Upper lobe of left lung (tissue), 6 donors: ENCODE measurements at places on chromosomes 6 and 20. TPM values are rescaled to one million over a fixed set of nuclear protein-coding genes. Genes with fewer than 3 reads are reported as not detected.

DNA sequence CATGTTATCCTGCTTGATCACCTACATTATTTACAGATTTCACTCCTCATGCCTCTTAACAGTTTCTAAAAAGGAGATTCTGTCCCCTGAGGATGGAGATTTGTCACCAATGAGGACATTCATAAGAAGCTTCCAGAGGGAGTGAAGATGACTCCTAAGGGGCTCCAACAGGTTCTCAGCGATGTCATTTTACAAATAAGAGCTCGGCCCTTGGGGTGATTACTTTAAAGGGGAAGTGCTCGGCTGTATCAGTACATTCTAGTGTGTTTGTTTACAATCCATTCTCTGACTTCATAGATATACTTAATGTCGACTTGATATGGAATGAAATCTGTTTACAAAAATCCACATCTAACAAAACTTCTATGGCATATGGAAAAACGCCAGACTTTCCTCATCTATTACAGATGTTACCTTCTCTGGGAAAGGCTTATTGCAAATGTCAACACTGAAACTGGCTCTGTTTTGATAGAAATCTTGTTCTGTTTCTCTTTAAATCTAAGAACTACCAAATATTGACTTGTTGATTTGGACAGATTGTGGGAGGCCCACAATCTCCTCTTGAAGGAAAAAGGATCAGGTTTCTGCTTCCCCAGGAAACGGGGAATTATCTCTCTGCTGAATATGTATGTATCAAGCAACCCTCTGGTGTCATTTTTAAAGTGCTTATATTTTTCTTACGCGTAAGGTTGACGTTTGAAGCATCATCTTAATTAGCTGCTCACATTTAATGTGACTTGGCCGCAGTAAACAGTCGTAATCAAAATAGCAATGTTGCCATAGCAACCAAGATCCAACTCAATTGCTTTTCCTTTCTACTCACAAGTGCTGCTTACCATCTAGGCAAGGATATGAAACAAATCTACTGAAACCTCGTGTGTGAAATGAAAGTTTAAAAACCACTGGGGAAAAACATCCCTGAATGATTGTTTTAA lies 95.7 kb downstream of the SHLD1 start:
- DNase-seq: no peak

GRCh38 chr6:85677234-85677956 lies 34.7 kb upstream of the SYNCRIP start:
- no peak for DNase-seq

The HIVEP2 gene
- 18.9 TPM for total RNA-seq

DNA sequence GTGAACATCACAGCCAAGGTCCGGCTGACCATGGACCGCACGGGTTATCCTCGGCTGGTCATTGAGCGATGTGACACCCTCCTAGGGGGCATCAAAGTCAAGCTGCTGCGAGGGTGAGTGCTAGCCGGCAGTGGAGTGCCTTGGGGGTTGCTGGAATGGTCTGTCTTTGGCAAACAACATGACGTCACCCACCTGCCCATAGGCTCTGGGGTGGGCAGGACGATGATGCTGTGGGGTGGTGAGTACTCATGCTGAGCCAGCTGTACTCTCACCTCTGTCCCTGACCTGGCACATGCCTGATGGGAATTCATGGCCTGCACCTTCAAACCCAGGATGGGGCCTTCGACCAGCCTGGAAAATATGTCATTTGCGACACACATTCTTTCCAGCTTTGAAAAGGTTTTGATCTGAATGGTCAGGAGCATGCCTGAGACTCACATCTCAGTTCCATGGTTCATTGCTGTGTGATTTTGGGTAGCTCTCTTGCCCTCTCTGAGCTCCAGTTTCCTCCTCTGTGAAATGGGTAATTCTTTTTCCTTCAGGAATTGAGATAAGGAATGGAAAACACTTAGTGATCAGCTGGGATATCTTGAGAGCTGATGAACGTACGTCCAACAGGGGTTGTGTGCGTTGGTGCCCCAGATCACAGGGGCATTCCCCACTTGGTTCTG lies 6.7 kb downstream of the BPIFB4 start:
- no peak for DNase-seq

The RSPO3 gene
- 0.22 TPM for total RNA-seq

- DNase-seq: peak; percentile 74
Measured at GRCh38 chr6:37134396-37135191, 35.4 kb upstream of the PIM1 start.

The CTSZ gene
- 389 TPM for total RNA-seq

- DNase-seq: no peak
Measured at GRCh38 chr20:50525681-50526080, 15.5 kb downstream of the PTPN1 start.

GRCh38 chr6:30722280-30723112 lies 2.3 kb downstream of the TUBB start:
- peak; percentile 82 for DNase-seq

GRCh38 chr6:17730078-17730704 lies 23.5 kb upstream of the NUP153 start:
- DNase-seq: no peak

GRCh38 chr20:38617011-38617829 lies 15.6 kb downstream of the ARHGAP40 start:
- no peak for DNase-seq

The FAXC gene
- 7.3 TPM for total RNA-seq

- no peak for DNase-seq
Measured at GRCh38 chr6:15387118-15387517, 141.2 kb downstream of the JARID2 start.

GRCh38 chr20:35515341-35515740 lies 14.1 kb downstream of the C20orf173 start:
- DNase-seq: no peak

GRCh38 chr6:110485491-110485890 lies 9.1 kb upstream of the SLC22A16 start:
- DNase-seq: no peak

The MOG gene
- not detected for total RNA-seq

DNA sequence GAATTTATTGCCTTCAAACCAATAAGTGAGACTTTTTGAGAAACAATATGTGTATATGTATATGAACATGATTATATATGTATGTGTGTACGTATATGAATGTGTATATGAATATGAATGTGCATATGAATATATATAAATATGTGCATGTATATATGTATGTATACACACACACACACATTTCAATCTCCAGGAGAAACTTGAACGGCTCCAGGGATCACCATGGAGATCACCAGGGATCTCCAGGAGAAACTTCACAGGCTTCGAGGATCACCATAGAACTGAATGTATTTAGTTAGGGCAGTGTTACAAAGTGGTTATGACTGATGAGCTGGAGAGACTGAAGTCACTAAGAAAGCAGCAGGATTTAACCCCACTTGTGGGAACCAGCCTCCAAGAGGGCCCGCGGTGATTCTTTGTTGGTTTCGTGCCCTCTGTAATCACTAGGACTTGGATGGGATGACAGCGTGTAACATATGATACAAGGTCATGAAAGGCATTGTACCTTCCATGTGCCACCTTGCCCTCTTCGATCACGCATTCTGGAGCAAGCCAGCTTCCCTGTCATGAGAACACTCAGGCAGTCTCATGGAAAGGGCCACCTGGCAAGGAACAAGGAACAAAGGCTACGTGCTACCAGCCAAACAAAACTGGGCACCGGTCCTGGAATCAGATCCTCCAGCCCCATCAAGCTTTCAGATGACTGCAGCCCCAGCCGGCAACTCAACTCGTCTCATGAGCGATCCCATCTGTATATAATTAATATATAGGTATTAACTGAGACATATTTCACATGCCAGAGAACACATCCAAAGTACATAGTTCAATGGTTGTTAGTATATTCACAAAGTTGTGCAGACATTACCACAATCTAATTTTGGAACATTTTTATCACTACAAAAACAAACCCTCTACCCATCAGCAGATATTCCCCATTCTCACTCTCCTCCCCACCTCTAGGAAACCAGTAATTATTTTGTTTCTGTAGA lies 8.6 kb downstream of the FAM50B start:
- DNase-seq: no peak

The DOK5 gene
- 1.0 TPM for total RNA-seq

The TMEM200A gene
- 2.9 TPM for total RNA-seq

- no peak for DNase-seq
Measured at GRCh38 chr6:14754751-14755513, 490.9 kb upstream of the JARID2 start.

The CDH26 gene
- total RNA-seq: 13.9 TPM

The MAK gene
- total RNA-seq: not detected

GRCh38 chr20:12358655-12359009 lies 440.9 kb downstream of the BTBD3 start:
- no peak for DNase-seq

- DNase-seq: no peak
Measured at GRCh38 chr20:61480158-61480825, 228.2 kb downstream of the CDH4 start.

The CTAGE9 gene
- not detected for total RNA-seq

GRCh38 chr20:25117990-25118389 lies 36.0 kb upstream of the VSX1 start:
- no peak for DNase-seq

- DNase-seq: no peak
Measured at GRCh38 chr20:59259946-59260345, 40.5 kb upstream of the EDN3 start.

The RIPPLY2 gene
- total RNA-seq: not detected

The CST2 gene
- total RNA-seq: not detected

The LY6G6C gene
- total RNA-seq: not detected

The ELOVL2 gene
- total RNA-seq: not detected

The AIF1 gene
- 54.5 TPM for total RNA-seq

DNA sequence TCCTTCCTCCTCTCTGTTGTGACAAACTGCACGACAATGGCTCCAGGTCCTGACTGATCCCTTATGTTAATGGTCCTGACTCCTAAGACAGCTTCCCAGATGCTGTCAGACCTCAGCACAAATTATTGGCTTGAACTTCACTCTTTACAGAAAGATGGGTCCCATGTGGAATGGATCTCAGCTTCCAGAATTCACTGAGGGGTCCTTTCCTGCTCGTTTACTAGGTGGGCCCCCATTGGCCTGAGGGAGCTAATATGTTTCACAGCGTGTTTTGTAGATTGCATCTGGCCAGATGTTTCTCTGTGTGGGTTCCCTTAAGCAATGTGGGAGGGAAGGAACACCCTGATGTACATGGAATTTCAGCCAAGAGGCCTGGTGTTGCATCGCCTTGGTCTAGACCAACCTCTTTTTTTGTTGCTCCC lies 826.6 kb downstream of the MAFB start:
- DNase-seq: no peak

DNA sequence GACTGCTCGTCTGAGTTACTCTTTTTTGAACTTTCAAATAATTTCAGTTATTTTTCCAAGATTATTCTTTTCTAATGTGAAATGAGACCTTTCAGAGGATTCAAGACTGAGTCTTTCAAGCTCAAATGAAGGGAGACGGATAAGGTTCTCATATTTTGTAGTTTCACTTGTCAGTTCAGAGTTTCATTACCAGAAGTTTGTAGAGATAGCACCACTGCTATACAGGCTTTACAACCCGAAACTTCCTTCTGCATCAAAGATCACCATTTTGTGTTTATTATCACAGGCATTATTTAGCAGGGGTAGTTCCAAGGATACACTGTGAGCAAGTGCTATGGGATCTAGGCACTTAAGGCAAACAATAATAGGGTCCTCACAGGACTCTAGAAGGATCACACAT lies 74.7 kb upstream of the EPHA7 start:
- DNase-seq: no peak

The OR2J3 gene
- not detected for total RNA-seq

- no peak for DNase-seq
Measured at GRCh38 chr6:38651121-38651784, 11.5 kb upstream of the BTBD9 start.

DNA sequence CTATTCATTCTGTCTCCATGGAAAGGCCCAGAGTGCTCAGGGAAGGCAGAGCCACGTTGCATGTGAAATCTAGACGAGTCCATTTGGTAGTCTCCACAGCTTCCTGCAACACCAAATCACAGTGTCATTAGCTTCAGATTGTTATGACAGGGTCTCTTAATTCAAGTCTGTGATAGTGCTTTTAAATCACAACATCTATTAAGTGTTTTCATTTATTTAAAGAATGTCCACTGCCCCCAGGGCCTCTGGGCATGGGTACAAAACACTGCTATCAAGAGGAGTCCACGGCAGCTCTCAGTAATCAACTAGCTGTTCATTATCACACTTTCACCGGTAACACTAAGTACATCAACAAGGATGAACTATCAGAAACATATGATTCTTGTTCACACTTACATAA lies 455.9 kb upstream of the JARID2 start:
- DNase-seq: no peak

DNA sequence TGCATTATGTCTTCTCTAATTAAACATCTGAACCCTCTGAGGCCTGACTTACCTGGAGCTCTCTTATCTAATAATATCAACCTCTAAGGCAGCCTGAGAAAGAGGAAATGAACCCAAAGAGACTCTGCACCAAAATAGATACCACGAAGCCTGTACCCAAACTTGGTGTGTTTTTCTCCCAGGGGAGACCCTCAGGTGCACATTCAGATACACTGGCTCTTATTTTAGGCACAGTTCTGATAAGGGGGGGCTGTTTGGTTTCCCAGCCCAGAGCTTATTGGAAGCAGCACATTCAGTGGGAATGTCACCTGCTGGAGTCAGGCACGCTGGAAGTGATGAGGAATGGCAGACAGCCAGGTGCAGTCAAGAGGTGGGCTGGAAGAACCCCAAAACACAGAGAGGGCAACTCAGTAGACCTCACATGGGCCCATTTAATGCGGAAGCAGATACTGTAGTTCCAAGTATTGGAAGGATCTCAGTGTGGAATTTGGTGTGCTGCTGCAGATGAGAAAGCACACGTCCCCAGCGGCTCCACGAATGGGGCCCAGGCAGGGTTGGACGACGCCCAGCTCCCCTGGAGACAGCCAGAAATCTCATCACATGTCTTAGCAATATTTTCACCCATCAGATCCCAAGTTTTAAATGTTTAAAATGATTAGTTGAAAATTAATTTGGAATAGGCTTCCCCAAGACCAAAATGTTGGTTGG lies 9.7 kb upstream of the CCR6 start:
- no peak for DNase-seq

The PRL gene
- not detected for total RNA-seq

DNA sequence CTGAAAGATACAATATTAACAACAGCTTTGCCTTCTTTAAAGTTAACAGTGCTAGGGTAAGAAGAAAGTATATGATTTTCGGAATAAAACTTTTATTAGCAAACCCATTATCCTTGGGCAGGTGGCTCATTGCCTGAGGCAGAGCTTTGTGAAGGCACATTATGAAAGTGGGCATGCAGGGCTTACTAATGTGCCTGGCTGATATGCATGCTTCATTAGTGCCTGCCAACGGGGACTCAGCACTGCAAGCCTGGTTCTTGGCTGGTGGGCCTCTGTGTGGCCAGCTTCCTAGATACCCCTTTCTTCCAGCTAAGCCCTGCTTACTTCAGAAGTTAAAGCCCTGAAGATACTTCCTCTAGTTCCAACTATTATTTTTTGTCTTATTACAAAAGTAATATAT lies 481.6 kb downstream of the ADGRB3 start:
- DNase-seq: no peak

DNA sequence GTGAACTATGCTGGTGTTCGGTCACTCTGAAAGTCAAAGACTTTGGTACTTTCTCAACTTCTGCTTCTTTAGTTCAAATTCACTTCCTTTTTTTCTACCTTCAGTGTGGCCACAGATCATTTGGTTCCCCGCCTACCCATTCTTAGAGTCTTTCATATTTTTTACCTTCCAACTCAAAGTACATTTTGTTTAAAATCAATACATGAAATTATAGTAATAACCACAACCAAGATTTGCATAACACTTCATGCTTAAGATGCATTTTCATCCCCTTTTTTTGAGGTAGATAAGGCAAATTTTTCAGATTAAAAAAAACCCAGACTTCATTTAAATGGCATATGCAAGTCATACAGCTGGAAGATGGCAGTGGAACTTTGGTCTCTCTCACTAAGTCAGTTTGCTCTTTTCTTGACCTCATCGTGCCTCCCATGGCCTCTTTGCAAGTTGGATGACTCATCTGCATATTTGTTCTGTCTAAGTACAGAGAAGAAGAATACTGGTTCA lies 11.9 kb upstream of the CNR1 start:
- no peak for DNase-seq
